Activated CD4-positive, alpha-beta T cell treated with anti-CD3 and anti-CD28 coated beads for 24 hours (primary cell): ENCODE measurements at places on chromosomes 11 and 22.

- no peak for DNase-seq
Measured at GRCh38 chr22:47816863-47817210, 1054.4 kb downstream of the TBC1D22A start.

DNA sequence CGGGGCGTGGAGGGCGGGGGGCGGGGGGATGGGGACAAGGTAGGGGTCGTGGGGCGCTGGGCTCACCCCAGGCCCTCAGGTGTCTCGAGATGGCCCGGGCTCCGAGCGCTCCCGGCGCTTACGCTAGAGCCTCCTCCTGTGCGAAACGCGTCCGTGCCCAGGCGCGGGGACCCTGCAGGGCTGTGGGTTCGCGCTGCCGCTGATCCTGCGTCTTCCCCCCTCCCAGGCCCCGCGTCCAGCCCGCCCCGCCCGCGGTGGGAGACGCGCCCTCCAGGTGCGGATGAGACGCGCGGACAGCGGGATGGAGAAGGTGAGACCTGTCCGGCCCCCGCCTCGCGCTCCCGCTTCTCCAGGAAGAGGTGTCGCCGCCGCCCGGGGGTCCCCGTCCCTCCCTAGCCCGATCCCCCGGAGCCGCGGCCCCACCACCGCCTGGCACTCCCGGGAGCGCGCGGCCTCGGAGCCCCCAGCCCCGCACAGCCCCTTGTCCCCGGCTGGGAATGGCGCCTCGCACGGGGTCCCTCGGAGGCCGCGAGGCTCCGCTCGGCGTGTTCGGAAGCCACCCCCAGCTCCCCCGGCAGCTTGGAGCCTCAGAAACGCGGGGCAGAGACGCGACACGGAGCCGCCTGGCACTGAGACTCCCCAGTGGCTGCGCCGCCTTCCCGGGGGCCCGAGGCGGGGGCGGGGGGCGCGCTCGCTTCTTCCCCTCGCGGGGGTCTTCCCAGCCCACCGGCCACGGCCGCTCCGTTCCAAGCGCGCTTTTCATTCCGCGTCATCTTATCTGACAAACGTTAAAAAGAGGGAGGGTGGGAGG, 27.6 kb upstream of the TOLLIP start:
- DNase-seq: no peak

DNA sequence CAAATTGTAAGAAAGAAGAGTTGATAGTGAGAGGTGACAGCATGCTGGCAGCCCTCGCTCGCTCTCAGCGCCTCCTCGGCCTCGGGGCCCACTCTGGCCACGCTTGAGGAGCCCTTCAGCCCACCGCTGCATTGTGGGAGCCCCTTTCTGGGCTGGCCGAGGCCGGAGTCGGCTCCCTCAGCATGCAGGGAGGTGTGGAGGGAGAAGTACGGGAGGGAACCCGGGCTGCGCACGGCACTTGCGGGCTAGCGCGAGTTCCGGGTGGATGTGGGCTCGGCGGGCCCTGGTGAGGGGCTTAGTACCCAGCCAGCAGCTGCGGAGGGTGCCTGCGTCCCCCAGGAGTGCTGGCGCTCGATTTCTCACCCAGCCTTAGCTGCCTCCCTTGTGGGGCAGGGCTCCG, 539.7 kb upstream of the CCDC179 start:
- no peak for DNase-seq

DNA sequence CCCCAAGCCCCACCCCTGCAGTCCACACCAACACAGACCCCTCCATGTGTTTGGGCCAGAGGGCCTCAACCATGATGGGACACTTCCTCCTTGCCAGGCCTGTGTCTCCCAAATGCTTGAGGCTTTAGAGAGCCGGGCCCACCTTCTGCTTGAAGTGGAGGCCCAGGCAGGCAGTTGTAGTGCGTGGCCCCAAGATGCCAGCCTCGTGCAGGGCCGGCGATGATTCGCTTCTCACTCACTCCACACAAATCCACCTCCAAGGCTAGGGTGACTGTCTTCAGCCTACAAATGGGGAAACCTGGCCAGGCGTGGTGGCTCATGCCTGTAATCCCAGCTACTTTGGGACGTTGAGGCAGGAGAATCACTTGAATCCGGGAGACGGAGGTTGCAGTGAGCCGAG, 5.7 kb downstream of the PRR5 start:
- DNase-seq: no peak

GRCh38 chr11:72831521-72832300, 17.5 kb downstream of the ATG16L2 start:
- no peak for DNase-seq

DNA sequence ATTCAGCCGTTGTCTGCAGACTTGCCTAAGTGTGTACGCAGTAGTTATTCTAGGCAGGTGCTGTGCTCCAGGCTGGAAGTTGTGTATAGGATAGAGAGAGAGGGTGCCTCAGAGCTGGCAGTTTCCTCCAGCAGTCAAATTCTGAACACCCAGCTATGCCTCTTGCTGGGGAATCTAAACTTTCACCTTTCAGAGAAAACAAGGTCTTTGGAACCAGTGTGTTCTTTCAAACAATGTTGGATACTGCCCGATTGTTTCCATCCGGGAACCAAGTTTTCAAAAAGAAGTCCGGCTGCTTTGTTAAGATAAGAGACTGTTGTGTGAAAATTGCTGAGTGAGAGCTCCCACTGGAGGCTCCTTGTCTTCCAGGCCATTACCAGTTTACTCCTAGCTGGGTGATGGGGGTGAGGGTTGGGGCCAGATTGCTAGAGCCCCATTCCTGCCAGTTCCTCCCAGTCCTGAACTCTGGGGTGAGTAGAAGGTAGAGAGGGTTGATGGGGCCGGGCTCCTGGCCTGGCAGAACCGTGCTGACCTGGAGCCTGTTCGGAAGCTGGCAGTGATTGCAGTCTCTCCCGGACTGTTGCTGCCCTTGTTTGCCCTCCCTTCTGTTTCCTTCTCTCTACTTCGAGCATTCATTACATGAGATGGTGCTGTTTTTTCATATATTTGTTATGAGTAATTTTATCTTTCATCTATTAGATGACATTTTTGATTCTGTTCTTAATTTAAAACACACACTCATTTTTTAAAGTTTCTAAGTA, 150.2 kb downstream of the TEAD1 start:
- no peak for DNase-seq

- DNase-seq: no peak
Measured at GRCh38 chr22:23204125-23204488, 23.8 kb downstream of the BCR start.

DNA sequence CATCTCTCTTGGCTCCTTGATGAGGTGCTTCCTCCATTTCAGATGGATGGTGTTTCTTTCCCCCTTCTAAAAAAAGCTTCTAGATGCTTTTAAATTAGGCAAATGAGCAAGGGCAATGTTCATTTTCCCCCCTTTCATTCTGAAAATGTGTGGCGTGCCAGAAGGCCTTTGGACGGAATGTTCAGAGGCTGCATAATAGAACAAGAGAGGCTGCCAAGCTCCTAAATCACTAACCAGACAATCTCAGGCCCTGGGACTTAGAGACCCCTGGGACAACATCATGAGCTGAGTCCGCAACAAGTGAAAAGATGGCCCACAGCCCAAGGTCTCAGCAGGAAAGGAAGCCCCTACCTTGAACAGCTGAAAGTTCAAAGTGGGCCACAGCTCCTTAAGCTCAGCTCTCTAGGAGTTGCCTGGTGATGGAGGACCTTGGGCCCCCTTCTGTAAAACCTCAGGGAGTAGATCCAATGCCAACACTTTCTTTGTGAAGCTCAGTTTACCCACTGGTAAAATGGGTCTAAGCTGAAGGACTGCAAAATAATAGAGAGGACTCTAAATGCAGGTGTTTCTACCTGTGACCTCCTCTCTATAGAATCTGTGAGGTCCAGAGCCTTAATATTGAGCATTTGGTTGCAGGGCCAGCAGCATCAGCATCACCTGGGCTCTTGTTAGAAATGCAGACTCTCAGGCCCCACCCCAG, 144.0 kb downstream of the FBXO7 start:
- no peak for DNase-seq

- DNase-seq: no peak
Measured at GRCh38 chr22:36386900-36387708, 663 bp downstream of the MYH9 start.
